ENCODE measurements at places on chromosomes 2 and 18. TPM values are rescaled to one million over a fixed set of nuclear protein-coding genes. Genes with fewer than 3 reads are reported as not detected.
A peak's percentile ranks its signal among the peaks of the same experiment; 100 is the strongest.

DNA sequence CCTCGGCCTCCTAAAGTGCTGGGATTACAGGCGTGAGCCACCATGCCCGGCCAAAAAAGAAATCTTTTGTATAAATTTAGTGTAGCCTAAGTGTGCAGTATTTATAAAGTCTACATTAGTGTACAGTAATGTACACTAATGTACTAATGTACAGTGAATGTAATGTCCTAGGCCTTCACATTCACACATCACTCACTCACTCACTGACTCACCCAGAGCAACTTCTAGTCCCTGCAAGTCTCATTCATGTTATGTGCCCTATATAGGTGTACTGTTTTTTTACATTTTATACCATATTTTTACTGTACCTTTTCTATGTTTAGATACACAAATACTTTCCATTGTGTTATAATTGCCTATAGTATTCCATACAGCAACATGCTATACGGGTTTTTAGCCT lies 254.9 kb downstream of the MYO3B start:
- DNase-seq: no peak

DNA sequence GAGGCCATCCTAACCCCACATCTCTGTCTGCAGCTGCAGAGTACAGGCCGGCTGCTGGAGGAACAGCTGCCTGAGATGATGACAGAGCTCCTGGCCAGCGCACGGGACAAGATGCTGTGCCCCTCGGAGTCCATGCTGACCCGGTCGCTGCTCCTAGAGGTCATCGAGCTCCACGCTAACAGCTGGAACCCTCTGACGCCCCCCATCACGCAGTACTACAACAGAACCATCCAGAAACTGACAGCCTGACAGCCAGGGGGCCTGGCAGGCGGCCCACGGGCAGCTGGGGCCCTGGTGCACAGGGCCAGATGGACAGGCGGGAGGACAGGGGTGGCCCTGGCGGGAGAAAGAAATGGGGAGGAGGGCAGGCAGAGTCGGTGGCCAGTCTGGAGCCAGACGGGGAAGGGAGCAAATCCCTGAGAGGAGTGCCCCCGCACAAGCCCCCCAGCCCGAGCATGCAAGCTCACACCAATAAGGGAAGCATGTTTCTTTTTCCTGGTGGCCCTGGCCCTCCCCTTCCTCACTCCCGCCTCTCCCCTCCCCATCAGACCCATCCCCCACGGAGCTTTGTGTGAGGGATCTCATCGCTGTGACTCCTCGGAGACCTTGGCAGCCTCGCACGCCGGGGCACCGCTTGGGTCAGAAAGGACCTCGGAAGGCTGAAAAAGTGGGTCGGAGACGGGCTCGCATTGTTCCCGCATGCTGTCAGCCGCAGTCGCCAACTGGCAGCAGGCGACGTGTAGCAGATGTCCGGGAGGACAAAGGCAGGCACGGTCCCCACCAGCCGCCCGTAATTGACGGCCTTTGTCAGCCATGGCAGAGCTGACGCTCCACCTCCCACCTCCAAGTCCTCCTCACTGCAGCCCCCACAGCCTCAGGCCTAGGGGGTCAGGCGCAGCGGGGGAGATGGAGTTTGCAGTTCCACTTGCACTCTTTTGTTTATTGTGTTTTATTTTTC lies 91.2 kb downstream of the SMAD7 start:
- no peak for DNase-seq

DNA sequence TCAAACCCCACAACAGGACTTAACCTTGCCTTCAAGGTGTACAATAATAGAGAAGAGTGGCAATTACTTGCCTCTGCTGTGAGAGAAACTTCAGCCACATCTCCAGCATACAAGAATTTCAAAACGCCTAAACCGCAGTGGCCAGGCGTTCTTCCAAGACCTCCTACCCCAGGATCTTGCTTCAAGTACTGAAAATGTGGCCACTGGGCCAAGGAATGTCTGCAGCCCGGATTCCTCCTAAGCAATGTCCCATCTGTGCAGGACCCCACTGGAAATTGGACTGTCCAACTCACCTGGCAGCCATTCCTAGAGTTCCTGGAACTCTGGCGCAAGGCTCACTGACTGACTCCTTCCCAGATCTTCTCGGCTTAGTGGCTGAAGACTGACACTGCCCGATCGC lies 2.8 kb upstream of the CYB5A start:
- no peak for DNase-seq

DNA sequence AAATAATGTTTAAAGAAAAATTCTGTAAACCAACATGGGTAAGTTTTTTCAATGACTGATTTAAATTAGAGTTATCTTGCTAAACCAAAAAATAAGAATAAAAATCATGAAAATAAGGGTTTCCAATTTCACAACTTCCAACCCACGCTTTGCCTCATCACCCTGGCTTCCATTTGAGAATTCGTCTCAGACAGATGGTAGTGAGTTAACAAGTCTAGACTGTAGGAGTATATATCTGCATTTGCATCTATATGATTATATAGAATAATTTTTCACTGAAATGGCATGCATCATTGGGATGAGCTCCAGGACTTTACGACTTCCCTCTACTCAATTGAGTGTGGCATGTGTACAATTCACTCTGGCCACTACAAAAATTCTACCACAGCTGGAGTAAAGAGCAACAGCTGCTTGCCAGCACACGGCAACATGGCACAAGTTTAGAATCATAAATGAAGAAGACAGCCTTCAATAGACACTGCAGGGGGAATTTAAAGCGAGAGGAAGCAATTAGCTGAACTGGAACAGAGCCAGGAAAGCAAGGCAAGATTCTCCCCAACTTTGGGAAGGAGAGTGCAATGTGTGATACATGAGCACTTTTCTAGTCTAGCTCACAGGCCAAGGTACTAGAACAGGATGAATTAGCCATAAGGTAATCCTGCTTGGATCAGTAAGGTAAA lies 1673.5 kb upstream of the CELF4 start:
- no peak for DNase-seq

GRCh38 chr2:230847883-230848388 lies 16.8 kb upstream of the ITM2C start:
- DNase-seq: peak; percentile 85

DNA sequence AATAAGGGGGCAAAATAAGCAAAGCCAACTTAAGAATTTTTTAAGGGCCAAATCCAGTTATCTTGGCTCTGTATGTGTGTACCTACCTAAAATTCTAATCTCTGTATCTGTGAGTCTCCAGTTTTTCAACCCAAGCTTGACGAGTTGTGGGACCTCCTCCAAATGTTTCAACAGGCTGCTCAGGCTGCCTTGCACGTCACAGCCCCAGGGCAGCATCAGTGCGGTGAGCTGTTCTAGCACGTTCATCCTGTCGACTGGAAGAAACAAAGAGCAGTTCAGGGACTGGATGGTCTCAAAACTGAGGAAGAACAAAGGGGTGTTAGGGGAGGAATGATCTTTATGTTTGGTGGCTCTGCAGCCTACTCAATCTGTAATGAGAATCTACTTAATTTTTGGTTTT lies 29.4 kb downstream of the NLRC4 start:
- no peak for DNase-seq

DNA sequence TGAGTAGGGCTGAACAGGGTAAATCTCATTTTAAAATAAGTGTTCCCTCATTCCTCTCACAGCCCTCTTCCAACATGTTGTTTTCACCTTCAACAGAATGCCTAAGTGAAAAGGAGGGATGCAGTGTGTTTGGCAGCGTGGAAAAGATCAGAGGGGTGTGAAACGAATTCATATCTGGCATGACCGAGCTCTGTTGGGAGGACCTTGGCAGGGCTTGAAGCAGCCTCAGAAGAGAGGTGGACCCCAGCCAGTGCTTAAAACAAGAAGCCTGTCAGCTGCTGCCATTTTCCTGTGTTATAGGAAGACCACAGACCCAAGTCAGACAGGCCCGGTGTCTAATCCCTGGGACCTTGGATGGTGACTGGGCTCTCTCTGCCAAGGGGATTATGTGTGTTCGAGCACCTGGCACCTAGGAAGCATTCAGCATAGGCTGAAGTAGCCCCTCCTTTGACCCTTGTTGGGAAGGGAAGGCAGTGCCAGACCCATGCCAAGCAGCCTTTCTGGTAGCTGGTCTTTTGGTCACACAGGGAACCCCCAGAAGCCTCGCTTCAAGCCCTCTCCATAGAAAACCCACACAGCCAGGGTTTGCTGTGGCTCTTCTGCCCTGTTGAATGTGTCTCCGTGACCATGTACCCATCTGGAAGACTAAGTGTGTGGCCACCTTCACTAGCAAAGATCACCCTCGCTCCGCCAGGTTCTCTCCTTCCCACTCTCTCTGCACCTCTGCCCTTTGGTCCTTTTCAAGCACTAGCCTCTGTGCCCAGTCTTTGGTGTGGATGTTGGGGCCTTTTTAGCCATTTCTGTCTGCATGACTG lies 87.5 kb upstream of the ST3GAL5 start:
- peak; percentile 56 for DNase-seq

DNA sequence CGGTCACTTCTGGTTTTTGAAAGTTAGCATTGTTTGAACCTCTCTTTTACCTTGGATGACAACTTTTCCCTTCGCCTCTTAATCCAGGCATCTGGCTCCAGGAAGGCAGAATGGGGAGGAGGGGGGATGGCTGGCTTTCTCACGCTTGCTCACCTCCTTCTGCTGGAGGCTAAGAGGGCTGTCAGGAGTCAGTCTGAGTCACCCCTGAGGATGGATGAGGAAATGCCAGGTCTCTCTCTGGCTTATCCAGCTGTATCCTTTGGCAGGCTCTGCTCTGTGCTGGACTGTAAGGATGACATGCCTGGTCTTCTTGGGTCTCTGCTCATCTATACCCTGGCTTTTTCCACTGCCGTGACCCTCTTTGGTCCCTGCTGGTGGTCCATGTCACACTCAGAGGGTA lies 142.9 kb upstream of the GYPC start:
- DNase-seq: no peak

- DNase-seq: no peak
Measured at GRCh38 chr2:44290261-44290660, 15.0 kb downstream of the SLC3A1 start.

Gene UGT1A3
- not detected for total RNA-seq

Measured in left ventricle myocardium inferior (tissue), 1 donor.